AG20443 (cell line): ENCODE measurements at places on chromosomes 3 and 15.
A peak's percentile ranks its signal among the peaks of the same experiment; 100 is the strongest.

- no peak for DNase-seq
Observed at GRCh38 chr3:155131104-155131503, 51.0 kb downstream of the MME start.

- DNase-seq, result peak; percentile 59
Observed at GRCh38 chr15:101641129-101641764, 10.9 kb downstream of the TM2D3 start.

DNA sequence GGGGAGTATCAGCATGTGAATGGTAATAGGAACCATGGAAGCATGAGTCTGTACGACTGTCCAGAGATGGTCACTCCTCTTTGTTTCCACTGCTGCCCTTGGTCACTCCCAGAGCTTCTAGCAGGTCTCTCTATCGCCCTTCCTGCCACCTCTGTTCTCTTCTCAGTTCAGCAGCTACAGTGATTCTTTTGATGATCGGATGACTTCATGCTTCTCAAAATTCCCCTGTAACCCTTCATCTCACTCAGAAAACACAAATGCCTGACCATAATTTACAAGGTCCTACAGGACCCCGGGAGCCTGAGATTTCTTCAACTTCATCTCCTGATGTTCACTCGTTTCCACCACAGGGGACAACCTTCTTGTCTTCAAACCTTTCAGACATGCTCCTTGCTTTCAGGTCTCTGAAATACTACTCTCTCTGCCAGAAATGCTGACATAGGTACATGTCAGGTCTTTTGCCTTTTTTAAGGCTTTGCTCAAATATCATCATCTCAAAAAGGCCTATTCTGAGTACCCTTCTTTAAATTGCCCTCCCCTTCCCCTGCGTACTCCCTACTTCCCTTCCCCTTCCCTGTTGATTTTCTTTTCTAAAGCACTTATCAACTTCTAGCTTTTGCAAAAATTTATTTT lies 42.1 kb upstream of the BHLHE40 start:
- DNase-seq, result no peak

- peak; percentile 46 for DNase-seq
Observed at GRCh38 chr3:4582624-4583023, 89.5 kb downstream of the ITPR1 start.

- DNase-seq, result peak; percentile 40
Observed at GRCh38 chr3:14890476-14890875, 56.9 kb upstream of the NR2C2 start.

- no peak for DNase-seq
Observed at GRCh38 chr3:171810629-171811294, 479 bp upstream of the PLD1 start.
